Endothelial cell (in vitro differentiated cells): ENCODE measurements at places on chromosomes 5 and 9.

DNA sequence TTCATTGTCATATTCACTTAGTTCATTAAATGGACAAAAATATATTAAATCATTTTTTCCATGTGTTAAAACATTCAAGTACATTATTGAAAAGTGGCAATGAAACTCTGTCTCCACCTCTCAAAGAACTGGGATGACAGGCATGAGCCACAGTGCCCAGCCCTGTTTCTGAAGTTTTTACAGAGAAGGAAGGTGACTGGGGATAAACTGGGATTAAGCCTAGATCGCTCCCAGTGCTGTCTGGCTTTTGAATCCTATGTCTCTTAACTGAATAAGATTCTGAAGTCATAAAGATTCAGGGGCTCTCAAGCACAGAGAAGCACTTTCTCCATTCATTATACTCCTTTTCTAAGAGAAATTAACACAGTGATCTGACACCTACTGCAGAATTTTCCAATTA lies 88.3 kb downstream of the SLC38A9 start:
- DNase-seq = no peak

DNA sequence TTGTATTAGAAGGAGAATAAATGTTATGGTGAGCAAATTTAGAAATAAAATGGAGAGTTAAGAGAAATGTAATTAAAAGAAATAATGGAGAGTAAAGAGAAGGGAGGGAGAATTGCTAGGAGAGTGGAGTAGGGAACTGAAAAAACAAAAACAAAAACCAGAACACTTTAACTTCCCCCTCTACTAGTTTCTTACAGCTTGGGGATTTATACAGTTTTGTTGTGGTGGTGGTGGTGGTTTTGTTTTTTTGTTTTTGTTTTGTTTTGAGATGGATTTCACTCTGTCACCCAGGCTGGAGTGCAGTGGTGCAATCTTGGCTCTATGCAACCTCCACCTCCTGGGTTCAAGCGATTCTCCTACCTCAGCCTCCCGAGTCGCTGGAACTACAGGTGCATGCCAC lies 322.4 kb downstream of the TMEM167A start:
- DNase-seq = no peak

DNA sequence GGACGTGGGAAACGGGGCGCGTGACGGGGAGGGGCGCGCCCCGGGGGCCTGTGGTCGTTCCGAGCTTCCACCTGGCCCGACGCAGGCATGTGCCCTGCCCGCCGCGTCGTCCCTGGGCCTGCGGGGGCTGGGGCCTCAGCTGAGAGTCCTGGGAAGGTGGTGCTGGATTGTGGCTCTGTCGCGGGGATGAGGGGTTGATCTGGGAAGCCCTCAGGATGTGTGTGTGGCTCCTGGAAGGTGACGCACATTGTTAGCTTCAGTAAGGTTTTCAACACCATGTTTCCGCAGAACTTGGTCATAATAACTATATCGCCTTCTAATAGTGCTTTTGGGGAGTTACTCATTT lies 589.1 kb downstream of the MTRR start:
- DNase-seq = no peak

DNA sequence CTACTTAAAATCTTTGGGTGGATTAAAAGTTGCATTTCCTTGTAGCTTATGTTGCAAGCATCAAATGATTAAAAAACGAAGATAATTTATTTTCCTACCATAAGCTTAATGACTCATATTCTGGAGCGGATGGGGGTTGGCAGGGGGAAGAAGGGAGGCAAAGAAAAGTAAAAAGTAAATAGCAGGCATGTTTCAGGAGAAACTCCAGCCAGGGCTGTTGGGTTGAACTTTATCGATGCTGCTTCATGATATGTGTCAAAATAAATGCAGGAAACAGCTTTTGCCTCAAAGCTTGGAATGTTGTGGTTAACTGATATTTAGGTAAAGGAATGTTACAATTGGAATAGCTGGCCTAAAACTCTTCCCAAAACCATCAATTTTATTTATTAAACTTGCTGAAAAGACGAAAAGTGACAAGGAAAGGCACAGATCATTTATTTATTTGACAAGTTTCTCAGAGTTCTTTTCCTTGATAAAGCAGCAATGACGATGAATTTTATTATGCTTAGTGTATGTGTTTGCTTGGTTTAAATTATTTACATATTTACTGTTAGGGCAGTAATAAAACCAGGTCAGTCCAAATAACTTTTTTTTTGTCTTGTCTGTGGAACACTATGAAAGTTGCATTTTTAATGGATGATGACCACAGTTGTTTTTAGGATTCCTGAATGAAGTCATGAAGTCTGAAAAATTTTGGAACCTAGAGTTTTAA lies 177.9 kb downstream of the PCSK1 start:
- no peak for DNase-seq

- DNase-seq = no peak
These were observed 1063.5 kb upstream of the NUDT12 start for GRCh38 chr5:104626122-104626521.

DNA sequence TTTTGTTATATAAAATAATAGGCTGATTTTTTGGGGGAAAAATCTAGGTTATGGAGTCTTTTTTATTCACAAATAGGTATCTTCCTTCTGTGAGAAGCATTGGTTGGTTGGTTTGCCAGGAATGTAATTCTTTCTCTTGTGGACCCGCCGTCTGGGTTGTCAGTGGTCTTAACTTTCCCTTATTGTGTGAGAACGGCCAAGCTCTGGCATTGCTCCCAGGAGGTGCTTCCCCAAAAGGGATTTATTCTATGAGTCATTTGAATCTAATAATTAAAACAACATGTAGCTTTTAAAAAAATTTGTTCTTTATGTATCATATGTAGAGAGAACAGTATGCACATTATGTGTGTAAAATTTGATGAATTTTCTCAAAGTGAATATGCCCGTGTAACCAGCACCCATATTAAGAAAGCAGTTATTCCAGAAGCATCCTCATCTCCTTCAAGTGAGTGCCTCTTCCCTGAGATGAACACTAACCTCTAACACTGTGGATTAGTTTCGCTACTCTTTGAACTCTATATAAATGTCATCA lies 114.4 kb downstream of the MAST4 start:
- DNase-seq = no peak

- no peak for DNase-seq
These were observed 51.0 kb upstream of the FYB1 start for GRCh38 chr5:39270225-39270848.

DNA sequence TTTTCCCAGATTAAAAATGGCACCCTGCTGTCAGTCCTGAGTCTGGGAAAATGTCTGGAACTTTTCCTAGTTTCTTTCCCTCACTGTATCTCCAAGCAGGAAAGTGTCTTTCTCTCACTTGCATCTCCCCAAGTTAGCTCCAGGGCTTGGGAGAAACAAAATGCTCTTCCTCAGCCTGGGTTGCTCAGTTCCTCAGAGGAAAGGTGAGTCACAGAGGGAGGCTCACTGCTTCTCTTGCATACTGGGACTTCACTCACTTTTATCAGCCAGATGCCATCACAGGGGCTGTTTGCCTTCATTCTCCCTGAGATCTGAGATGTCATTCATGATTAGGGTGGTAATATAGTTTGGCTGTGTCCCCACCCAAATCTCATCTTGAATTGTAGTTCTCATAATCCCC lies 519.9 kb downstream of the SEMA5A start:
- DNase-seq = no peak

- DNase-seq = no peak
These were observed 60.6 kb downstream of the TNFSF15 start for GRCh38 chr9:114745108-114745848.

DNA sequence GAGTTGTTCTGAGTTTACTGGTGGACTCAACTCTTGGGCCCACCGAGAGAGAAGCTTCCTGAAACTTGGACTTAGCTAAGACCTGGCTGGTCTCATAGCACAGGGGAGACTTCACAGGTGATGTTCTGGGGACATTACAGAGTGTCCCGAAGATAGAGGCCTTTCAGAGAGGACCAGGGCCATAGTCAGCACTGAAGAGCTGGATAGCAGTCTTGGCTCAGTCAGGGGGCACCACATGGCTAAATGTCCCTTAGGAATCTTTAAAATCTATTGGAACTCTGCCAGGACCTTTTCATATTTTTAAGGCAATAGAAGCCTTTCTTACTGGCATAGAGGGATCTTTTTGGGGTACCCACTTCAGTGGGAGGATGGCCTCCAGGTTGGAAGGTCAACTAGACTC lies 59.8 kb upstream of the CPLX2 start:
- no peak for DNase-seq

- no peak for DNase-seq
These were observed 1.4 kb downstream of the TBC1D9B start for GRCh38 chr5:179906294-179906794.

DNA sequence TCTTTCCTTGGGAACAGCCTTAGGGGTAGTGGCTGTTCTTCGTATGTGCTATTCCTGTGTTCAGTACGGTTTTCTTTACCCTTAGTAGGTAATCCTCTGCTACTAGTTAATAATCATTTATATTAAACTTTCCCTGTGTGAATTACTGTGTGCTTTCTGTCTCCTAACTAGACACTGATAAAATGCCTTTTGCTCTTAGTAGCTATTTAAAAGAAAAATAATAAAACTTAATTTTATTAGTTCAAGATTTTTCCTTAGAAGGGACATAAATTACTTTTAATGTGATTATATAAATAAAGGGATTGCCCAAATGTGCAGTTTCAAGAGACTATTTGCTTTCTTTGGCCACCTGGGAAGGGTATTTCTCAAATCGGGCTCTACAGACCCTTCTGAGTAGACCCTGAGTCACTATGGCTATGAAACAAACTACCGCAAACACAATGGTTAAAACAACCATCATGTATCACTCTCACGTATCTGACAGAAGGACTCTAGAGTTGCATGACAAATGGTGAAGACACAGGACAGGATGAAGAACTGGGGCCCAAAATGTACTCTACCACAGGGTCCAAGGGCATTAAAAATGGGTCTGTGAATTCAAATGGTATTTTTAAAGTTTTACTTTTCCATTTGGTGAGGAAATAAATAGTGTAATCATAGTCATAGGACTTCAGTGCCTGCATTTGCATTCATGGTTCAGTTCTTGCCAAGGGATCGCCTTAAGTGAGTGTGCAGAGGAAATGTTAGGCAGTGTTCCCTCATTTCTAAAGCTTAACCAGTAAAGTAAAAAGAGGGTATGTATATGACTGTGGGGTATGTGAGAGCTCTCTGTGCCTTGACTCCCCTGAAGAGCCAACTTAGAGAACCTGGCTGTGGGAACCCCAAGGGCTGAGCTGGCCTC lies 97.0 kb downstream of the TSSK1B start:
- DNase-seq = no peak

DNA sequence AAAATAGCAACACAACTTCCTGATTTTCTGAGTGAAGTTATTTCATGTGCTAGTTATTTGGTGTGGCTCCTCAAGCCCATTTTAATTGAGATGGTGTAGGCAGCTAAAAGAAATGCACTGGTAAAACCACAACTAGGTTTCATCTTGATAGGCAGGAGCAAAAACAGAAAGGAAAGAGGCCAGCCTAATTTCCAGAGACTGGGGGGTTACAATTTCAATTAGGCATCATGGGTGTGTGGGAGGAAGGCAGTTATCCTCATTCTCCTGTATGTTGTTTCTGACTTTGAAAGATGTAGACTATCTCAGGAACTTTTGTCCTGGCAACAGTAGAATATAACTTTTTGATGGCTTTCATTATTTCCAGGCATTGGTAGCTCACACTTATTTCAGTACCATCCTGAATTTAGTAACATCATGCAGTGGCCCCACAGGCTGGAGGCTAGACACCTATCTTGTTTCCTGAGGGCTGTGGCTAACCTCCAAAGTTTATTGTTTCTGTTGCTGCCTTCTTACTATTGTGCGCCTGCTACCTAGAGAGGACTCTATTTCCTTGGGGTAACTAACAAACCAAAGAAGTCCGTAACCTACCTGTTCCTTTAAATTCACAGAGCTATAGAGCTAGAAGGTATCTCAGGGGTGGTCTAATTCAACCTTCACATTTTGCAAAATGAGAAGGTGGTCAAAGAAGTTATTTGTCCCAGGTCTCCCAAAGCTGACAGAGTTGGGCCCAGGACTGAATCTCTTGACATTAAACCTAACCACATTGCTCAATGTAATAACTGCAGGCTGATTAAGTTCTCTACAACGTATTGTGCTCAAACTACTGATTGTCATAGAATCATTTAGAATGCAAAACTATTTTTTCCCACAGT lies 42.4 kb downstream of the FYB1 start:
- DNase-seq = no peak

DNA sequence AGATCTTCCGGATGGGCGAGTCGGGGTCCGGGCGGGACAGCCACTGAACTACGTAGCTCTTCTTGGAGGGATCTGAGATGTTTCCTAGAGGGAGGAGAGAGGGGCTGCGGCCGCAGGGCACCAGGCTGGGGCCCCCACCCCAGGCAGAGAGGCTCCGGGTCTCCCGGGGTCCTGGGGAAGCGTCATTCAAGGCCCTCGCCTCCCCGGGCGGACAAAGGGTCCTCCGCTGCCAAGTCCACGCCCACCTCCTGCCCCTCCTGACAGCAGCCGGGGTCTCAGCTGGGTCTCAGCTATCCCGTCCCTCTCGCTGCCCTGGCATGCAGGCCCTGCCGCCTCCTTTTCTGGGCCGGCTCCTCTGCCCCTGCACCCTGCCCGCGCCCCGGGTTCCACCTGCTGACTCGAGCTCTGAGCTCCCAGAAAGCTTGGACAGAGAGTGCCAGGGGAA lies 61.5 kb downstream of the ZNF354C start:
- DNase-seq = no peak

- DNase-seq = no peak
These were observed 112.9 kb downstream of the SPATA31D1 start for GRCh38 chr9:82101475-82101874.

DNA sequence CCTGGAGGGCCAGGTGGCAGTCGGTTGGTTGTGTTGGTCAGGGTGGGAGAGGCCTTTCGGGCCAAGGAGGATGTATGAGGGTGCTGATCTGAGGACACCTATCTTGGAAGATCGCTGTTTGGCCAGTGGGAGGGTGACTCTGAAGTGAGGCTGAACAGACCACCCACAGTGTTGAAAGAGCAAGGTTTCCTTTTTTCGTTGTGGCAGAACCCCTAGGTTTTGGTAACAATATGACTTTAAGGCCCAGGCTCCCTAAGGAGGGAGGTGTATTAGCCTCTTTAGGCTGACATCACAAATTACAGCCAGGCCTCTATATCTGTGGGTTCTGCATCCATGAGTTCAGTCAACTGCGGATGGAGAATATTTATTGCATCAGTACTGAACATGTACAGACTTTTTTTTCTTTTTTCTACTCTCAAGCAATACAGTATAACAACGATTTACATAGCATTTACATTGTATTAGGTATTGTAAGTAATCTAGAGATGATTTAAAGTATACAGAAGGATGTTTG lies 86.1 kb downstream of the ARHGAP26 start:
- no peak for DNase-seq

GRCh38 chr5:133758641-133759040 lies 146.3 kb upstream of the FSTL4 start:
- DNase-seq = no peak
